ENCODE measurements at places on chromosomes 16 and 17.

DNA sequence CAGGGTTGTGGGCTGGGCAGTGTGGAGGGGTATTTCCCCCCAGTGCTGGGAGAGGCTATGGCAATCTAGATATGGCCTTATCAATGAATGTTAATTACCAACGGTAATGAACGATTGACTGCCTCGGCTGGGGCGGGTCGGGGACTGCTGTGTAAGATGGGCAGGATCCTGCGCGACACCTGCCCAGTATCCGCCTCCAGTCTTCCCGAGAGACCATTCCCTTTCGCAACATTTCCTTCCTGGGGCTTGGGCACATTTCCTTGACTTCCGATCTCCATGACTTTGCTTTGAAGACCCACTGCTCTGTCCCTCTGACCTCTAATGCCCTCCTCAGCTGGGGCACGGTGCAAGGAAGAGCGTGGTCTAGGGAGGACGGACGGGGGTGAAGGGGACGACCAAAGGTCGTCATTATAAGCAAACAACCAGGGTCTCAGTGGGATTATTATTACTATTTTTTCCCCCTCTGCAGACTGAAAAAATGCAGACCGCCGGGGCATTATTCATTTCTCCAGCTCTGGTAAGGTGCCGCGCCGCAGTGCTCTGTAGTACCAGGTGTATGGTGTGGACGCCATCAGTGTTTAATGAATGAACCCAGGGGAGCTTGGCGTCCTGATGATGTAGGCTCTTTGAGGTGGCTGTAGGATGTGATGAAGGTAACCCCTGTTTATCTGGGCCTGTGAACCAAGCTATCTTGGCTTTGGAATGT is 506 bp downstream of the ATP5MC1 start:
- no peak for DNase-seq

GRCh38 chr16:88503374-88503770 is 50.3 kb downstream of the ZFPM1 start:
- DNase-seq, result peak; percentile 15

DNA sequence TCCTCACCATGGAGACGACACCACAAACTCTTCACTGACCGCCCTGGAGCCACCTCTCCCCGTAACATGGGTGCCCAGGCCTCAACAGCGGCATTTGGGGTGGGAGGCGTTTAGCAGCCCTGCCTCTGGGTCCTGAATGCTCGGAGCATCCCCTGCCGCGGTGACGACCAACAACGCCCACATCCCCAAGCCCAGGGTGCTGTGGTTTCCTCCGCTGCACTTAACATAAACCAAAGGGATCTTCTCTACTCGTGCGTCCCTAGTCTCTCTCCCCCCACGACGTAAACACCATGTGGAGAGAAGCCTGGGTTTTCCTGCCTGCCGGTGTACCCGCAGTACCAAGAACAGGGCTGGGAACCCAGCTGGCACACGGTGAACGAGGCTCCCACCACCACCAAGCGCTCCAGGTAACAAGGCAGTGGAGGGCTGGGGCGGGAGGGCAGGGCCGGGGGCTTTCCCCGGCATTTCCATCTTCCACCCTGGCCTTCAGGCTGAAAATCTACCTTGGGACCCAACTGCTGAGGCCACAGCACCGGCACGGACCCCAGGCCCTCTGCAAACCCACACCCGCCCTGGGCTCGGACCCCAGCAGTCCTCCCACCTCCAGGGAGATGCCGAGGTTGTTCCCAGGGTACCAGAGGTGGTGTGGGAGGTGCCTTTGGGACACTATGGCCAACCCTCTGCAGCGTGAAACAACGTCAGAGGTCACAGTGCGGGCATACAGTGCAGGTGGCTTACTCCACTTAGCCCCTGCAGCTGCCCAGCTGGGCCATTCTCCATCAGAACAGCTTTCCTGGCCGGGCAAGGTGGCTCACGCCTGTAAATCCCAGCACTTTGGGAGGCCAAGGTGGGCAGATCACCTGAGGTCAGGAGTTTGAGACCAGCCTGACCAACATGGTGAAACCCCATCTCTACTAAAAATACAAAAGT is 54.3 kb downstream of the TIMM22 start:
- no peak for DNase-seq

GRCh38 chr16:51756447-51757123 is 605.5 kb upstream of the SALL1 start:
- DNase-seq, result peak; percentile 46

DNA sequence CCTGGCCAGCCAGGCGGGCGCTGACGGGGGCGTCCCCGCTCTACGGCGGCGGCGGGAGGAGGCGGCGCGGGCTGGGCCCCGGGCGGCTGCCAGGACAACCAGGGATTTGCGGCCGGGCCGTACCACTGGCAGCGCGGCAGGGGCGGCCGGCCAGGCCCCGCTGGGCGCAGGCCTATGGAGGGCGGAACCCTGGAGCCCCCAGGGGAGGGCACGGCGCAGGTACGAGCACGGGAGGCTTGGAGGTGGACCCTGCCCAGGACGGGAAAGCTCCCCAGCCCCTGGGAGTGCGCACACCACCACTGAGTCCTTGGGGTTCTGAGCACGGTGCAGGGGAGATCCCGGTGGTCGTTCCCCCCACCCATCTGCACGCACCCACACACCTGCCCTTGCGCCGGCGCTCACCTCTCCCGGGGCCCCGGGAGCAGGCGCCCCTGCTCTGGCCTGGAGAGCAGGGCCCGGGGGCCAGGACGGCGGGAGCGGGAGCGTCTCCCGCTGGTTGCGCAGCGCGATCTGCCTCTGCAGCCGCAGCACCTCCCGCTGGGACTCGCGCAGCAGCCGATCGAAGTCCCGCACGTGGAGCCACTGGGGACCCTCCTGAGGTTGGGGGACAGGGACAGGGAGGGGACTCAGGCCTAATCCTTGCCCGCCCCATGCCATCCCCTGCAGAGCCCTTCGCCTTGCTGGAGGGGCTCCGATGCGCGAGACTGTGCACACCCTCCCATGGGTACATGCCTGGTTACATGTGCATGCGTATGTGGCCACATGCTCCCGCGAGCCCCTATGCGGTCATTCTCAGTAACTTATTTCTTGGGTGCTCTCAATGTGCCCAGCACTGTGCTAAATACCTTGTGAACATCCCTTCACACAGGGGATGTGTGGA is 3.9 kb downstream of the TSPOAP1 start:
- DNase-seq, result peak; percentile 26

- DNase-seq, result no peak
These were observed 1.7 kb upstream of the SPEM2 start for GRCh38 chr17:7423679-7424078.

DNA sequence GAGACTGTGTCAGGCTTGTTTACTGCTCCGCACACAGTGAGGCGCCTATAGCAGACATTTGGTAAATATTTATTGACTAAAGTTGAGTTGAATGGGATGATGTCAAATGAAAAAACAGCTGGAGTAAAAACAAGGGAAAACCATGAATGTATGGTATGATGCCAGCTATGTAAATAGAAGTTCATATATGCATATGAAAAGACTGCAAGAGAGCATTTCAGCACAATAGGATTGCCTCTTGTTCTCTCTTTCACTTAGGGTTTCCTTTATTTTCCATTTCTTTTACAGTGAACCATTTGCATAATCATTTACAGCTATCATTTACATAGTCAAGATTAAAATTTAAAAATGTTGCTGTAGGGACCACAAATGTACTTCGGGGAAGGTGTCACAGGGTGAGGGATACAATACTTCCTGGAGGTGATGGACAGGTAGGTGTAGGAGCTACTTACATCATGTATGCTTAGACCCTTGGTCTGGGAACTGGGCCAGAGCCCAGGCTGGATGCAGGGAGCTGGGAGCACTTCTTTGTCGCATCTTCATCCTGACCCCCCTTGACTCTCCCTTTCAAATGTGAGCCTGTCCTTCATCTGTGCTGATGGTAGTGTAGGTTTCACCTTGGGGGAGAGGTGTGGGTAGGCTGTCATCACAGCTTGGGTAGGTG is 113.3 kb downstream of the UTP18 start:
- no peak for DNase-seq

- DNase-seq, result no peak
These were observed 71.0 kb upstream of the EFCAB3 start for GRCh38 chr17:62309396-62309795.

GRCh38 chr17:6660805-6661463 is 9.4 kb downstream of the C17orf100 start:
- DNase-seq, result no peak

DNA sequence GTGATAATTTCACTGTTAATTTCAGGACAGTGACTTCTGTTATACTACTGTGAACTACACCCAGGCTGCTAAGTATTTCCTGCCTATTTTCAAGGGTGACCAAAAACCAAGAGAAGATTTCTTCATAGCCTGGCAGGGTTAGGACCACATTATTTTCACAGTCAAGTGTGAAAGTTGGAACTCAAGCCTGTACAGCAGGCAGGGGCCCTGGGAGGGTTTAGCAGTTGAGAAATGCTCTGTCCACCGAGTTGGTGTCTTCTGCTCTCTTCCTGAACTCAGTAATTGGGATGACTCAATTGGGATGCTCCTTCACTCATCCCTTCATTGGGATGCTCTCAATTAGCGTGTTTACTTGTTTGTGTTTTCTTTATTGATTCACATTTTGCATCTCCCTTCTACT is 347.3 kb upstream of the CDH11 start:
- DNase-seq, result no peak

GRCh38 chr16:80541306-80541694 is 507 bp downstream of the DYNLRB2 start:
- DNase-seq, result no peak

DNA sequence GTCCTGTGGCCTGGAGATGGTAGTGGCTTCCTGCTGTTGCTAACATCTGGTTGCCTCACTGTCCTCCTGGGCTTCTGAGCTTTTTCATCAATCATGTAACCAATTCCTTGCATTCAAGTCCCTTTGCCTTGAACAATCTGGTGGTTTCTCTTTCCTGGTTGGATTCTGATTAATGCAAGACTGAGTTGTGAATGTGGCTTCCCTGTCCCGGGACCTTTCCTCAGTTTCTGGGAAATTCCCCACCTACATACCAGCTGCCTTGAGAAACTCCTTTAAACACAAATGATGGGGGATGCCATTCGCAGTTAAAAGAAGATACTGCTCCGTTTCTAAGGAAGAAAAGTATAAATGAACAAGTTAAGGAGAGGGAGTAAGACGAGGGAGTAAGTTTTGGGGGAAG is 39.9 kb upstream of the NLRP1 start:
- DNase-seq, result peak; percentile 22

DNA sequence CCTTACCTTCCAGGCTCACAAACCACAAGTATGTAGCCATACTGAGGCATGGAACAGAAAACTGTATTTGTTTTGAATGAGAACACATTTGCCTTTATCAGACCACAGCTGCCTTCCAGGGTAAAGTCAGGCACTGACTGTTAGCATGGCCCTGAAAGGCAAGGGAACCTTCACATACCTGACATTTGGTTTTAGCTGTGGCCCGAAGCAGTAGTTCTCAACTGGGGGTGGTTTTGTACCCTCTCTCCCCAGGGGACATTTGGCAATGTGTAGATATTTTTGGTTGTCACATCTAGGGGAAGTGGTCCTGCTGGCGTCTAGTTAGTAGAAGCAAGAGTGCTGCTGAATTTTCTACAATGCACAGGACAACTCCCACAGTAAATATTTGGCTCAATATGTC is 9.2 kb downstream of the HERPUD1 start:
- DNase-seq, result no peak

DNA sequence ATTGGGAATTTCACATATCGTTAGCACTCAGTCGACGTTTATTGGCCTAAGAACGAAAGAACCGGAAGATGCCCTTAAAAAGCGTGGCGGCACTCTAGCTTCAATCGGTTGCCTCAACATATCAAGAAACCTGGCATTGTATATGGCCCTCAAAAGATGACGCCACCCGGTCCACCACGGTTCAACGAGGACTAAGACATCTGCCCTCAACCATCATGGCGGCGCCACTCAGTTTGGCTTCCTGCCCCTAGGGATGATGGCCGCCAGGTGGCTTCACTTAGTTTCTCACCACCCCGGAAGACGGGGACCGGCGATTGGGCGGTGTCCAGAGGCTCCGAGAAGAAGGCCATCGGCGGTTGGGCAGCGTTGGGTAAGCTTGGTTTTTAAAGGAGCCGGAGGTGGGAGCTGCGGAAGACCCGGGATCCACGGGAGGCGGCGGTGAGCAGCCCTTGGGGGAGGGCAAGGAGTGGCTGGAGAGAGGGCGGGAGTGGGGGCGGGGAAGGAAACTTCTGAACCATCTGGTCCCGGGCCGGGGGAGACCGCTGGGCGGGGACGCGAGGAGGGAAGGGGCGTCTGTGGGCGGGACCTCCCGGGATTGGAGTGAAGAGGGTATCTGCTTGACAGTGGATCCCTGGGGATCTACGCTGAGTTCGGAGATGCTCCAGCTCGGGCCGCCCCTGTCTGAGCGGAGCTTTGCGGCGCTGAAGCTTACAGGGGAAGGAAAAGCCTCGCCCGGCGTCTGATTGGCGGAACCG is at the start of gene PRR14:
TSS of gene PRR14 (plus strand) at position 592 of the 755 bp plus-strand sequence. CDS start 686 bp downstream, outside the sequence.
- DNase-seq, result peak; percentile 100

GRCh38 chr17:38747463-38748148 is 530 bp downstream of the PCGF2 start:
- no peak for DNase-seq

GRCh38 chr17:35666967-35667532 is 64.4 kb upstream of the RASL10B start:
- peak; percentile 48 for DNase-seq

DNA sequence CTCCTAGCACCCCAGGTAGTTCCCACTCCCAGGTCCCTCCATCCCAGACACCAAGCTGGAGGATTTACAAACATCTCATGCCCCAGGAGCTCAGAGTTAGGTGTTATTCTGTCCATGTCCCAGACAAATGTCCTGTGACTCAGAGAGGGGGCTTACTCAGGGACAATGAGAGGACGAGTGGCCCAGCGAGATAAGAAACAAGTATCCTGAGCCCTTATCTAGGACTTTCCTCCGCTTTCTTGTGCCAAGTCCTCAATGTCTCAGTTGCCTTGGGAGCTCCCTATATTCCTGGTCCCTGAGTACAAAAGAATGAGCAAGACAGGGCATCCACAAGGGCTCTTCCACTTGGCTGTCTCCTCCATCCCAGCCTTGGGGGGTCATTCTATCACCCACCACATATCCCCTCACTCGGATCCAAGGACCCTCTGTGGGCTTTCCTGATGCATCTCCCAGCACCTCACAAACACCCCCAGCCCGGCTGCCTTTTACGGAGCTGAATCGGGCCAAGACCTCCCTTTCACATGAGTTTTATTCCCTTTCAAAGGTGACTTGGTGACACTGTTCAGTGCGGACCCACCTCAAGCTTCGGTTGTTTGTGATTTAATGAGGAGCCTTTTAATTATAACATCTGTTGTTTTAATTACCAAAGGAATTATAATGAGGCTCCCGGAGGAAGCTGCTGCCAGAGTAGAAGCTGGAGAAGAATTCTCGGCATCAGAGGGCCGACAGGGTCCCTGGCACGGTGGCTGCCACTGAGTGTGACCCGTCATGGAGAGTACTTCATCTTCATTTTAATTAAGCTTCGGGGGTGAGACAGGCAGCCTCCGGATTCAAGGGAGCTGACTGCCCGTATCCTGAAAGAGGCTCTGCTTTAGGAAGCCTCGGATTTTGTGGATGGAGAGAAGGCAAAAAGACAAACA is 121.5 kb downstream of the WSCD1 start:
- DNase-seq, result no peak

GRCh38 chr17:77706938-77707337 is 251.6 kb upstream of the TNRC6C start:
- DNase-seq, result no peak

- DNase-seq, result peak; percentile 4
These were observed 118.3 kb upstream of the FOXF1 start for GRCh38 chr16:86391984-86392383.
